Activated naive CD4-positive, alpha-beta T cell treated with anti-CD3 and anti-CD28 coated beads, Interleukin-2, amount 50 U/mL, for 16 hours (primary cell): ENCODE measurements at places on chromosomes 16 and 17.

GRCh38 chr16:88719267-88719932 lies 13.1 kb downstream of the CTU2 start:
- no peak for DNase-seq

DNA sequence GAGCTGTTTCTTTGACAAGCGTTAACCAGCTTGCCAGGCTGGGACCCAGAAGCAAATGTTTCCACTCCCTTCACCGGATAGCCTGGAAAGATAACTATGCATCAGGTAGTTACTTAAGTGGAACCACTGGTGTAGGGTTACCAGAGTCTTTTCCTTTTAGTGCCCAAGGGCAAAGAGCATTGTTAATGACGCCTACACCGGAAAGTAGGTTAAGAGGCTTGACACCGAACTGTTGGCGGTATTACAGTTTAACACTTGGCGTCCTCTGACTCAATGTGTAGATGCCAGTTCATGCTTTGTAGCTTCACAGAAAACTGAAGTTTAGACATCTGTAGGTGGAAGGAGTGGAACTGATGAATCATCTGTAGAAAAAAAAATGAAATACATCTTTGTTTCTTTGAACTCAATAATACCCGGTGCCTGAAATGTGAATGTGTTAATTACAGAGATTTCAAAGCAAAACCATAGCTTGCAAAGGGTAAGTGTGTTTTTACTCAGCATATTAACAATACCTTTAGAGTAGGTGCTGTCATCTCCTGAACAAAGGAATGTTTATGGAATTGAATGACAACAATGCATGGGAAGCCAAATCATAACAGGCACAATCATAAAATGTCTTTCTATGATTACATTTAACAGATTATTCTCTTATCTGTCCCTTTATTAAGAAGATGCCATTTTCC lies 426.7 kb upstream of the SALL1 start:
- no peak for DNase-seq

GRCh38 chr17:81228834-81229665 lies 6.3 kb upstream of the CEP131 start:
- no peak for DNase-seq

DNA sequence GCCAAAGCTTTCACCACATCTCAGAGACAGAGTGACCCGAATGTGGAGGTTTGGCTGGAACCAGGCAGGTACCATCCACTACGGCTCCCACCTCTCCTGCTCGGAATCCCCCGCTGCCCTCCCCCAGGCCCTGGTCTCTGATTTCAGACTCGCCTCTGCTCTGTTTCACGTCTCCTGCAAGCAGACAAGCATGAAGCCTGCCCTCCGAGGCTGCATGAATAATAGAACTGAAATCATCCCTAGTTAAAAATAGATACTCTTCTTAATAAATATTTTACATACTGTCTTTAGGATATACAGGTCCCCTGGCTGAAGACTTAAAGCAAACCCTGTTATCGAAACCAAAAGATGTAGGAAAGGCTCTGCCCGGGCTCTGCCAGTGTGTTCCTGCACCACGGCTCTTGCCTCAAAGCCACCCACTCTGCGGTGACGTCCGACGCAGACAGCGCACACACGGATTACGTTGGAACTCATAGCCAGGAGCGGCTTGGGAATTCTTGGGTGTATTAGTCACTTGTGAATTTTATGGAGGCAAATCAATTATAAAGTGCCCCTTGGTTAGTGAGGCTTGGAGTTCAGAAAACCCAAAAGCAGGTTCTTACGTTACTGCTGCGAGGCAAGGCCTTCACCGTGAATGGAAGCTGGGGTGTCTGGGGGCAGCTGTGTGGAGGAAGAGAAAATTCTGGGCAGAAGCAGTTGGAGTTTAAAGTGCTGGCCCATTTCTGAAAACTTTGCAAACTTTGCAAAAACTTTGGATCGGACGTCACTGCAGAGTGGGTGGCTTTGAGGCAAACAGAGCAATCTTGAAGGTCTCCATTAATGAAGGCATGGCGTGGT lies 25.6 kb upstream of the NPTX1 start:
- no peak for DNase-seq
